ENCODE measurements at places on chromosomes 12 and 14.

GRCh38 chr12:12784116-12784515 is 1.3 kb upstream of the APOLD1 start:
- no peak for DNase-seq

- DNase-seq, result no peak
These were observed 274.1 kb downstream of the ADAMTS20 start for GRCh38 chr12:43277651-43278540.

GRCh38 chr14:74424606-74425005 is 1.4 kb downstream of the SYNDIG1L start:
- DNase-seq, result no peak

- no peak for DNase-seq
These were observed 38.3 kb downstream of the NIN start for GRCh38 chr14:50792634-50793068.

- DNase-seq, result no peak
These were observed 736.3 kb downstream of the RPS29 start for GRCh38 chr14:48849741-48850322.

DNA sequence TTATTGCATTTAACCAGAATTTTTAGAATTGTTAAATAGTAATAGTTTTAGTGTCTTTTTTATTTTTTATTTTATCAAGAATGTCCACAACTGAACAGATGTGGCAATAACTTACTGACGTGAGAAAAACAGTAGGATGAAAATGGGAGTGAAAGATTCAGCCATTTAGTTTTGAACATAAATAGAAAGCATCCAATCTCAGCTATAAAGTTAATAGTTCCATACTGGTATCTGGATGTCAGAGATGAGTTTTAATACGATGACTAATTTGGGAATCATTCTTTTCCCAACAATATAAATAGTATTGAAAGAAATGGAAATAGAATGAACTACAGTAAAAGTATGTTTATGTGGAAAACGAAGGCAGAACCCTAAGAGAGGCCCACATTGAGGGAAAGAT is 159.4 kb downstream of the EPS8 start:
- DNase-seq, result no peak

- DNase-seq, result no peak
These were observed 51.0 kb downstream of the MAGOHB start for GRCh38 chr12:10562306-10562933.

DNA sequence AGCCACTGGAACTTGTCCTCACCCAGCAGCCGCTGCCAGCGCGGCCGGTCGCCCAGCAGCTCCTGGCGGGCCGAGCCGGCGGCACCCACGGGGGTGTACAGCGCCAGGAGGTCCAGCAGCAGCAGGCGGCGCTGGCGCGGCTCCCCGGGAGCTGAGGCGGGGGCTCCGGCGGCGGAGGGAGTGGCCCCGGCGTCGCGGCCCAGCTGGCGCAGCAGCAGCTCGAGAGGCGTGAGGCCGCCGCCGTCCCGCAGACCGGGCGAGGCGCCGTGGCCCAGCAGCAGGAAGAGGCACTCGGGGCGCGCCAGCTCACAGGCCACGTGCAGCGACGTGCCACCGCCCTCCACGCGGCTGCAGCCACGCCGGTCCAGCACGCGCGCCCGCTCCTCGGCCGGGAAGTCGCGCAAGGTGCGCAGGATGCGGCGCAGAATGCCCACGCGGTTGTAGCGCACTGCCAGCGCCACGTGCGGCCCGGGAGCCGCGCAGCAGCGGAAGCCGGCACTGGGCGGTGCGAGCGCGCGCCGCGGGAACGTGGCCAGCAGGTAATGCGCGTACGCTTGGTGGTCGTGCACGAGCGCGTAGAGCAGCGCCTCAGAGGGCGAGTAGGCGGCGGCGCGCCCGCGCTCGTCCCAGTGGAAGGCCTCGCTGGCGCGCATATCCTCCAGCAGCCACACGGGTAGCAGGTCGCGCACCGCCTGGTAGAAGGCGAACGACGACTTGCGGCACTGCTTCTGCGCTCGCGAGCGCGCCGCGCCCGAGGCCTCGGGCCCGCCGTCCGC is 2.3 kb downstream of the ANKRD9 start:
- no peak for DNase-seq

GRCh38 chr14:59037086-59037485 is 151.4 kb upstream of the DAAM1 start:
- DNase-seq, result no peak

DNA sequence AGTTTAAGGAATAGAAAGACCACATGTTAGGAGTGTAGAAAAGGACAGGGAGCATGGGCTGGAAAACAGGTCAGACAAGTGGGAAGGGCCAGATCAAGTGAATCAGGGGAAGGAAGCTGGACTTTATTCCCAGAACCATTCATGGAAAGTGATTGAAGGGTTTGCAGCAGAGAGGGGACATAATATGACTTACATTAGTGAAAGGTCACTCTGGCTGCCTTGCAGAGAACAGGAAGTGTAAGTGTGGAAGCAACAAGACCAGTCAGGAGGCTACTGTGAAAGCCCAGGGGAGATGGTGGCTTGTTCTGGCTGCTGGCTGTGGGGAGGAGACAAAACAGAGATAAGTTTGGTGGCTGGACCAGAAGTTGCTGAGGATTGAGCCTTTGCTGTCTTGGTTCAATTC is 69.1 kb downstream of the VCPKMT start:
- peak; percentile 21 for DNase-seq

DNA sequence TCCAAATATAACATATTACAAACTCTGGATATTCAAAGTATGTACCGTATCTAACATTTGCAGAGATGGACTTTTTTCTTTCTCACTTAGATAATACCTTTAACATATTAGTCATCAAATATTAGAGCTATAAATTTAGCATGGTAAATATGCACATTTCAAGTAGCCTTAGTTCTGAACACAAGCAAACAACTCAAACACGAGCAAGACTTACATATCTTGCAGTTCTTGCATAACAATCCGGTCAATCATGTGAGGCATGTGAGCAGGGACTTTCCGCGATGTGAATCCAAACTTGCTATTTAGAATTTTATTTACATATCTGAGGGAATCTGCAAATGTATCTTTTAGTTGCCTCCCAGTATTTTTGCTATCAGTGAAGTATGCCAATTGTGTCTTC is 22.1 kb upstream of the SYCP3 start:
- no peak for DNase-seq

DNA sequence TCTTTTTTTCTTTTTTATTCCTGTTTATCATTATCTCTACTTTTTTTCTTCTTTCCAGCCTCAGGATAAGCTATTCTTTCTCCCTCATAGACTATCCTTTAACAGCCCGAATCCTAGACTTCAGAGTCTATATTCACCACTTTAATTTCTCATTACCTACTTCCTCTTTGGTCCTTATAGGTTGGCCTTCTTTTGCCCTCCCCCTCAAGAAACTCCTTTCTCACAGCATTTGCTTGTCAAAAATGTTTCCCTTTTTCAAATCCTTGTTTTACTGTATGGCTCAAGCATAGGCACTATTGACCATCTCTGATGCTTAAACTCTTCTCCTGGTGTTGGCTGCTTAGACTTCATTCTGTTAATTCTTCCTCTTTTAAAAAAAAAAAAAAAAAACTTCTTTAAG is 52.5 kb downstream of the KIAA0586 start:
- DNase-seq, result no peak

GRCh38 chr12:101942250-101942605 is 64.8 kb downstream of the DRAM1 start:
- DNase-seq, result no peak

DNA sequence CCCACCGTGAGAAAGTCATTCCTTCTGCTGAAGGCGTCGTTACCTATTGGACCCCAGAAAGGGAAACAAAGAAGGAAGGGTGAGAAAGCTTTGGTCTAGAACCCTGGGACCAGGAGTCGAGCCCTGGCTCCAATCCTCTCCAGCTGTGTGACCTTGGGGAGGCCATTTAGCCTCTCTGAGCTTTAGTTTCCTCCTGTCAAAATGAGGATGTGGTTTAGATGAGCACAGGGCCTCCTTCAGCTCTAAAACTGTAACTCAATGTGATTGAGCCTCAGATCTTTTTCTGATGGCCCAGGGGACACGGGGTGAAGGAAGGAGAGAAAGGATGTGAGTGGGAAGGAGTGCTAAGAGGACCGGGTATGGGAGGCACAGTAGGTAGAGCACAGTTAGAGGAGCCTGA is 7.7 kb downstream of the JDP2 start:
- no peak for DNase-seq

GRCh38 chr14:76486251-76486743 is 110.4 kb downstream of the ESRRB start:
- DNase-seq, result no peak

DNA sequence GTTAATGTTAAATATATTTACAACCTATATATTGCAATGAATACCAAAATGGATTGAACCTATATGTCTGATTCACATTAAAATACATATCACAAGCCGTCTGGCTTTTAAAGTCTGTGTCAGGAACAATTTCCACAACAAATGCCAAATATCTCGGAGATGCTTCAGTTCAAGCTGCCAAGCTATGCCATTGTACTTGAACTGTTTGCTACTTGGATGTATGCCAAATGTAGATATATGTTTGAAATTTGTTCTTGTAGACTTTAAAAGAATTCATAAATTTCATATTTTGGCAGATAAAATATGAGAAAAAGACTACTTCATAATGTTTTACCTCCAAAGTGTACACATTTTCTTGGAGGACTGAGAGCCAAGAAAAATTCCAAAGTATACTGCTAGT is 37.0 kb downstream of the WASHC3 start:
- no peak for DNase-seq

- no peak for DNase-seq
These were observed 38.4 kb upstream of the FGD4 start for GRCh38 chr12:32360956-32361355.
